ENCODE measurements at places on chromosomes 1 and 21.

GRCh38 chr1:36256558-36257374 lies 32.5 kb downstream of the THRAP3 start:
- DNase-seq = no peak

DNA sequence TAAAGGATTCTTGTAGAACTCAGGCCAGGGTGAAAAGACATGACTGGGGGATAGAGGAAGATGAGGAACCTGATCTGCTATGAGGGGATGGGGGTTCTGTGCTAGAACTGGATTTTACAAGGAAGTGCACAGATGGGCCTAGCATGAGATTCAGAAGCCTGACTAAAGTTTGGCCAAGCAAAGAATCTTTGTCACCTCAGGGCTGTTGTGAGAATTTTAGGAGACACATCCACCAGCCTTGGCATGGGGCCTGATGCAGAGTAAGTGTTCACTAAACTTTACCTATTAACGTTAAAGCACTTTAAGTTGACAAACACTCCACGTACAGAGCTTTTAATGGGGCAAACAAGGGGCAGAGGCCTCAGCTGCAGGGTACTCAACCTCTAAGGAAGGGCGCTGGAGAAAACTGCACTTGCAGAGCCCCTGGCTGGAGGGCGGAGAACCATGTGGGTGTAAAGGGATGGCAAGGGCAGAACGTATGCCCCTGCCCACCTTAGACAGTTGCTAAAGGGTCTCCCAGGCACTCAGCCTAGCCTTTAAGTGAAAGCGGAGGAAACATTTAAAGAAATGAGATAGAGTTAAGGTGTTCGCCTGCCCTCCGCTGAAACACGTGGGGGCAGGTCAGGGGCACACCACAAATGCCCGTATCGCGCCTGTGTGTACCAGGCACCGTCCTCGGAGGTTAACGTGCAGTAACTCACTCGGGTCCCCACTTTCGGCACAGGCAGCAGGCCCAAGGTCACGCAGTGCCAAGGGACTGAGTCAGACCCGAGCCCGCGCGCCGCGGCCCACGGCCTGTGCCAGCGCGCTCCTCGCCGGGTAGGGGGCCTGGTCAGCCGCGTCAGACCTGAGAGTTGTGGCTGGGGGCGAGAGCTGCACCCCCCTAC lies 990 bp upstream of the MRPS6 start:
- DNase-seq = no peak

DNA sequence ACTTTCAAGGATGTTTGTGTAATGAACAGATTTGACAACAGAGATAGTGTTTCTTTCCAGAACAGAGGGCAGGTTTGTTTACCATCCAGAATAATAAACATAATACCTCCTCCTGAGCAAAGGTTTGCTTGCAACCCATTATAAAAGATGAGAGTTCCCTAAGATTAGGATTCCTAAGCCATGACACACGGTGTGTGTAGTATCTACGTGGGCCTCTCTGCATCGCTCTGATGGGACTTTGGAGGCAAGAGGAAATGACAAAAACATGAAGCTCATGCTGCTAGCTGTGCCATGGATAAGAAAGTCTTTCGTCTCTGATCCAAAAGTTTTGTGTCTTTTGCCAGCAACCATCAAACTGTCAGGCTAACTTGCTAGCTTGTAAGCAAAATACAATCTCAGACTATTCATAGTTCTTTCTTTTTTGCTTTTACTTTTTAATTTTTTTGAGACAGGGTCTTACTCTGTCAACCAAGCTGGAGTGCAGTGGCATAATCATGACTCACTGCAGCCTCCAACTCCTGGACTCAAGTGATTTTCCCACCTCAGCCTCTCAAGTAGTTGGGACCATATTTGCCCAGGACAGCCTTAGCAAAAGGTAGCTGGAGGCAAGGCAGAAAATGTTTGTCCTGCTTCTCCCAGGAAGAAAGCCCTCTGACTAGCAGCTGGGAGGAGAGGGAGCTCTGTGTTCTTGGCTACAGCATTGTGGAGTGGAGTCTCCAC lies 81.1 kb downstream of the LHX4 start:
- DNase-seq = no peak

GRCh38 chr1:229843627-229844238 lies 217.7 kb downstream of the URB2 start:
- DNase-seq = no peak

GRCh38 chr1:99677416-99677815 lies 31.5 kb downstream of the PALMD start:
- no peak for DNase-seq

- DNase-seq = no peak
Observed at GRCh38 chr1:229410692-229411433, 23.0 kb downstream of the ACTA1 start.

DNA sequence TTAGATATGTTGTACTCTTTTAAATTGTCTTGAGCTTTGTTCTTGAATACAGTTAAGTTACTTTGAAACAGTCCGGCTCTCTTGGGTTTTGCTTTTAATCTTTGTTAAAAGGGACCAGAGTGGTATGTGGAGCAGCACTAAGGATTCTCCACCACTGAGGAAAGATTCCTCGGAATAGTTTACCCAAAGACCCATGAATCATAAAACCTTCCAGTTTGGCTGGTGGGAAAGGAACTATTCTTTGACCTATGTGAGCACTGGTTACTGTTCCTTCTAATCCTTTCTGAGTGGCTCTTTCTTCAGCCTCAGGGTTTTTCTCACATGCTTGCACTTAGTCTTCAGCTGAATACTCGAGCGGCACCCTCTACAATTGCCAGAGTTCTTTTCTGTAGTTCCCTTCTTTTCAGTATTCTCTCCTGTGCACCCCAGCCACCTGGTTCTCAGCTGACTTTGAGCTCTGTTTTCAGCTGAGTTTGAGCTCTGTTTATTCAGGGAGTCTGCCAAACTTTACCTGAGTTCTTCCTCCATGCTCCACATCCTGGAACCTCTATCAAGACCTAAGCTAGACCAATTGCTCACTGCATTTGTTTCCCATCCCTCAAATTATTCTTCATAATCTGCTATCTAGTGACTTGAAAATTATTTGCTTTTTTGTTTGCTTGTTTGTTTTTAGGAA lies 253.8 kb upstream of the PLXNA2 start:
- DNase-seq = no peak

GRCh38 chr21:32064281-32064910 lies 191.6 kb downstream of the HUNK start:
- no peak for DNase-seq

GRCh38 chr1:12244078-12244477 lies 14.2 kb downstream of the VPS13D start:
- DNase-seq = no peak

GRCh38 chr1:81703756-81704463 lies 96.8 kb upstream of the ADGRL2 start:
- no peak for DNase-seq

Data from RWPE2 (cell line).